ENCODE measurements at places on chromosomes 3 and 15.

DNA sequence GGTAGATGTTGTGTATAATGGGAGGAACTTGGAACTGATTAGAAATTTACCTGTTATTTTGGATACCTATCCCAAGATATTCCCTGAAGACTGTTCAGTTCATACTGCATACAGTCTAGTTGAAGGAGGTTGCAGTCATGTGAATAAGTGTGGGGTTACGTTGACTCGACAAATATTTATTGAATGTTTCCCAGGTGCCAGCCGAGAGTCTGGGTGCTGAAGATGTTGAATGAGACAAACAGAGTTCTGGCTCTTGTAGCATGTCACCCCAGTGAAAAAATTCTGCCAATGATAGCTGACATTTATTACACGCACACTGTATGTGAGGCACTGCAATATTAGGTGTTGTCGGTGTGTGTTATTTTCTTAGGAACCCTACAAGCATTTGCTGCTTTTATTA is 176.0 kb downstream of the KCNMB2 start:
- no peak for DNase-seq

DNA sequence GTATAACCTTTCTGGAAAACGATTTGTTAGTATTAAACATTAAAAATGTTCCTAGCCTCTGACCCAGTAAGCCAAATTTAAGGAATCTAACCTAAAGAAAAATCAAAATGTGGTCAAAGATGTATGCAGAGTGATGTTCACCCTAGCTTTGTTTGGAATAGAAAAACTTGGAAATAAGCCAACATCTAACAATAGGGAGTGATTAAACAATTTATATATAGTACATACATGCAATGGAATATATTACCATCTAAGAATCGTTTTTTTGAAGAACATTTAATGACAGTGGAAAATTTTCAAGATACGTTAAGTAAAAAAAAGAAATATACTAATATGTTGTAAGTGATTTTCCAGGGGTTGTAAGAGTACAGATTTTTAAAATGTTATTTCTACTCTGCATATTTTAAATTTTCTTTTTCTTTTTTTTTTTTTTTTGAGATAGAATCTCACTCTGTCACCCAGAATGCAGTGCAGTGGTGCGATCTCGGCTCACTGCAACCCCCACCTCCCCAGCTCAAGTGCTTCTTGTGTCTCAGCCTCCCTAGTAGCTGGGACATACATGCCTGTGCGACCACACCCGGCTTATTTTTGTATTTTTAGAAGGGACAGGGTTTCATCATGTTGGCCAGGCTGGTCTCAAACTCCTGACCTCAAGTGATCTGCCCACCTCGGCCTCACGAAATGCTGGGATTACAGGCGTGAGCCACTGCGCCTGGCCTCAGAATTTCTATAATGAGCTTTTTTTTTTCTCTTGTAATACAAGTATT is 54.9 kb downstream of the ANP32A start:
- DNase-seq = no peak

- no peak for DNase-seq
Measured at GRCh38 chr3:116150655-116151167, 294.6 kb downstream of the LSAMP start.

DNA sequence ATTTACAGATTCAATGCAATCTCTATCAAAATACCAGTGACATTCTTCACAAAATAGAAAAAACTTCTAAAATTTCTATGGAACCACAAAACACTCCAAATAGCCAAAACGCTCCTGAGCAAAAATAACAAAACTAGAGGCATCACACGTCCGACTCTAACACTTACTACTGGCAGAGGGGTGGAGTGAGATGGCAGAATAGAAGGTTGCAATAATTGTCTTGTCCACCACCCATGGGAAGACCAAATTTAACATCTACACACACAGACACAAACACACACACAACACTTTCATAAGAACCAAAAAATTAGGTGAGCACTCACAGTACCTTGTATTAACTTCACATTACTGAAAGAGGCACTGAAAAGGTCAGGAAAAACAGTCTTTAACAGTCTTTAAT is 21.3 kb upstream of the KPNA4 start:
- no peak for DNase-seq

DNA sequence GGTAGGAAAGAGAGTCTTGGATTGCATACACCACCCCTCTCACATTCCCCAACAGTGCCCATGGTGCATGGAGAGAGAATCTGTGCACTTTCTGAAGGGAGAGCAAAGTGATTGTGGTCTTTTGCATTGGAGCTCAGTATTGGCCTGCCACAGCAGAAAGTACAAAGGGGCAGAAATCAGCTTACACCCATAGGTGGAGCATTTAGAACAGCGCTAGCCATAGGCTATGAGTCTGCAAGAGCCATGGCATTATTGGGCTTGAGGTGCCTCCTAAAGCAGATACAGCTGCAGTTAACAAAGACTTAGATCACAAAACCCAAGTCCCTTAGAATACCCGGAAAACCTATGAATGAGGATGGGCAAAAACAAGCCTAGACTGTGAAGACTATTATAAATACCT is 21.8 kb downstream of the SI start:
- no peak for DNase-seq

DNA sequence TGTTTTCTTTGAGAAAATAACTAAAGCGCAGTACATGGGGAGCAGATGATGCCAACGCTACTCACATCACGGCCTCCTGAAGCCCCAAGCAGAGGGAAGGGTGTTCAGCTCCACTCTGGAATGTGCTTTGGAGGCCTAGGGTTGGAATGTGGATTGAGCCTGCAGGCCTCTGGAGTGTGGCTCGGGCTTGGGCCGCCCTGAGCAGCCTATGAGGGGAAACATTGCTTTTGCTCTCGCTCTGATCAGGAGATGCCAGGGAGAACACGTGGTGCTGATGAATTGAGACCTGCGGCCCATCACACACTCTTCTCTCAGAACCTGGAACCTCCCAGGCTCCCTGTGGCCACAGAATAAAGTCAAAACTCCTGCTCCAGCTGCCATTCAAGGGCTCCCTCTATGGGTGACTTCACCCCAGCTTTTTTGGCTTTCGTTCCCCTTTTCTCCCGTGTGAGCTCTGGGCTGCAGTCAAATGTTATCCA is 23.3 kb downstream of the CCDC13 start:
- DNase-seq = no peak

GRCh38 chr15:27662892-27663291 is 436.2 kb downstream of the OCA2 start:
- DNase-seq = no peak

DNA sequence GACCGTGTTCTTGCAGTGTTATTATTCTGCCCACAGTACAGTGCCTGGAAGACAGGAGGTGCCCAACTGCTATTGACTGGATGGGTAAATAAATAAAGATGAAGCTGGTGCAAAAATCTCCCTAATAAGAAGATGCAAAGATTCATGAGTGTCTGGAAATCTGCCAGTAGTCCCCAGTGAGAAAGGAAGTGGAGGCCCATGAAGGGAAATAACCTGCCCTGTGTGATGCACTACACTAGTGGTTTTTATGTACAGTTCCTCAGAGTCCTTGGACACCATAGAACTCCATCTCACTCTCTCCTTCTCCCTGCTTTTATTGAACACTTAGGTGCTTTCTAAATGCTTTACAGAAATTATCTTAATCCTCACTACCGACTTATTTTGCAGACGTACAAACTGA is 8.3 kb upstream of the SUCLG2 start:
- no peak for DNase-seq

GRCh38 chr15:73395671-73396070 is 26.9 kb upstream of the HCN4 start:
- no peak for DNase-seq

DNA sequence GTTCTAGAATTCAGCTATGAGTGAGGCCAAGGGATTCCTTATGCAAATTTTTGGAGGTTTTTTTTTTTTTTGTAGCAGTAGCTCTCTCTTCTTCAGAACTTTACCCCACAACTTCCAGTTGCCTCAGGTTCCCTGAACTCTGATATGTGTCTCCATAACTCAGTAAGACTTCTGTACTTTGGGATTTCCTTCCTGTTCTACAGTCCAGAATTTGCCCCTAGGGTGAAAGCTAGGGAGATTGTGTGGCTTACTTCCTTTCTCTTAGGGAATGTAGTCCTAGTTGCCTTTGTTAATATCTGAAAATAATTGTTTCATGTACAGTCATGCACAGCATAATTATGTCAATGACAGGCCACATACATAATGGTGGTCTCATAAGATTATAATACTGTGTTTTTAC is 30.8 kb downstream of the LRRC28 start:
- no peak for DNase-seq

DNA sequence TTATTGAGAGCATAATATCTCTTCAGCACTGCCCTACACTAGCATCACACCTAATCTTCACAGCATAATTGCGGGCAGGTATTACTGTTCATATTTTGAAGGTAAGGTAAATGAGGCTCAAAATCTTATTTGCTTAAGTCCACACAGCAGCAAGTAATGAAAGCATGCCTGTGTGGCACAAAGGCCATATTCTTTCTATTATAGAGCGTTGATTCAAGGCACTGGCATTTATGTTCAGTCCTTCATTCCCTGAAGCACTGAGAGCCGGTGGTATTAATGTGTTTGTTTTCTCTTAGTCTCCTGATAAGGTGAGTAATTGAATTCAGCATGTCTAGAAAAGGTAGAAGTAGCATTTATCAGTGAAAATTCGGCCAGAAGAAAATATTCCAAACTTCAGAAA is 231.2 kb downstream of the BBX start:
- no peak for DNase-seq

DNA sequence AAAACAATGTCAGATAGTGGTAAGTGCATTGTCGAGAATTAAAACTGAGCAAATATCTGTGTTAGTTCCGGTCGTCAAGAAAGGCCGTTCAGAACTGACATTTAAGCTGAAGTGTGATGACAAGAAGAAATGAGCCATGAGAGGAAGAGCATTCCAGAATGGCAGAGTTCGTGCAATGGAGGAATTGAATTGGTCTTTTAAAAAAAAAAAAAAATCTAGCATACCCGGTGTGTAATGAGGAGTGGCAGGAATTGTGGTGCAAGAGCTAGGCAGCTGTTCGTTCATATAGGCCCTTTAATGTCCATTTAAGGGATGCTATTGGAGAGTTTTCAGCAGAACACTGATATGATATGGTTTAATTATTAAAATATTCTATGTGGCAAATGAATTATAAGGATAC is 2.6 kb upstream of the GBE1 start:
- no peak for DNase-seq

DNA sequence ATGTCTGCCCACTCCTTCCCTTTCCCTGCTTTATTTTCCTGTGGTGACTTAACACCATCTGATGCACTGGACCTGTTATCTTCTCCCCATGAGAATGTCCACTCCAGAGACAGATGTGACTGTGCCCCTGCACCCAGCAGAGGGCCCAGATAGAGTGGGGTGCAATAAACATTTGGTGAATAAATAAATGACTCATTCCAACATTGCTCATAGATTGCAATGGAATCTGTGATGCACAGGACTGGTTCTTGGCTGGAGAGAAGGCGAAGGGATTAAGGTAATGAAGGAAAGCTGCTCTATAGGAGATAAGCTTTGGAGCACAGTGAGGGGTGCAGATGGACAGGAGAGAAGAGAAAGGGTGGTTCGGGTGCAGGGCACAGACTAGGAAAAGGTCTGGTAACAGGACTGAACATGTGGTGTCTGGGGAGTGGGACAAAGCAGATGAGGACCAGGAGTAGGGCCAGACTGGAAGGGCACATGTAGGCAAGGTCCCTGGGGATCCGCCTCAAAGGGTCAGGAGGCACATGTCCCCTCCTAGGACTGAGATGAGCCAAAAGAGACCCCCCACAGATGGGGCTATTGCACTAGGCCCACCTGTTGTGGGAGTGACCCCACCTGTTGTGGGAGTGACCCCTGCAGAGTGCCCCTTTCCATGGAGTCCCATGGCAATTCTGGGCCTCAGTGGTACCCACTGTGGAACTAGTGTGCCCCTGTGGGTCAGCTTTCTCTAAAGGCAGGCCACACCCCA is 17.5 kb upstream of the POC1A start:
- DNase-seq = no peak

- no peak for DNase-seq
Measured at GRCh38 chr3:10437995-10438901, 67.1 kb downstream of the ATP2B2 start.

- DNase-seq = no peak
Measured at GRCh38 chr15:40929660-40930429, 705 bp downstream of the DLL4 start.

GRCh38 chr15:94312946-94313345 is 81.6 kb downstream of the MCTP2 start:
- no peak for DNase-seq

- DNase-seq = no peak
Measured at GRCh38 chr15:62491642-62492041, 326.6 kb upstream of the C2CD4B start.

DNA sequence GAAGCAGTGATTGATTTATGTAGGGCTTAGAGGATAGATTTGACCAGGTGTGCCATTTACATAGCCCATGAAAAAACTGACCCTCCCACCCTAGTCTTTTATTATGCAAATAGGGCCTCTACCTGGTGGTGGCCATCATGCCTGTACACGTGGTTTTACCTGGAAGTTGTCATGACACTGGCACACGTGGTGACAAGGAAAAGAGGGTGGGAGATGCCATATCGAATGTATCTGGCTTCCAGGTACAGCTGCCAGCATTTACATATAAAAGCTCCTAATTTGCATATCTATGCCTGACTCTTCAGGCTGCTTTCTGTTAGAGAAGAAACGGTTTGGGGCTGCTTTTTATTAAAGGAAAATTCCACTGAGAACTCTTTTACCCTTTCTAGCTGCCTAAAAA is 35.0 kb upstream of the DNAJC13 start:
- no peak for DNase-seq

DNA sequence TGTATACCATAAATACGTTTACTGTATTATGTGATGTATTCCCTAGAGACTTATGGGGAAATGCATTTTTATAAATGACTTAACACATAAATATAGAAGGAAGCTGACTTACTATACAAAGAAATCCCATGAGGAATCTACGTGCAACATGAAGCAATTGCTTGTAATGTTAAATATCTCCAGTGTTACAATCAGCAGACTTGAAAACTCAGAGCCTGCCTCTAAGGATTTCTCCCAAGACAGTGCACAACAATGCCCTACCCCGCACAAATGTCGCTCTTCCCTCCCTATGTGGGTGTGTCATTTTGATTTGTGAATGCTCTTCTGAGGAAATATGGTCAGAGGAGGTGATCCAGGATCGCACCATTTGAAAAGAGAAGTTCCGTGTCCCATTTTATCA is 629.0 kb downstream of the NR2F2 start:
- no peak for DNase-seq

DNA sequence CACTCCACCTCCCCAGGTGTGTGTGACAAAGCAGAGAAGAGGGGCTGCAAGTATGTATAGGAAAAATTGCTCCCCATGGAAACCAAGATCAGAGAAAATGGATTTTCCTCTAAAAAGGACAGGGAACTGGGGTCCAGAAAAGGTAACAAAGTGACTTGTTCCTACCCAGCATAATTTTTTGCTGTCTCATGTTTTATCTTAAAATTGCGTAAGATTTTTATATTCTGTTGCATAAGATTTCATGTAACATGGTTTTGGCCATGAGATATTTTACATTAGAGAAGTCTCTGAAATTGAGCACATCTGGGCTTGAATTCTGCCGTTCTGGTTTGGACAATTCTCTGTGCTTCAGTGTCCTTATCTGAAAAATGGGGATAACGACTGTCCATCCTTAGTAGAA is 335.7 kb upstream of the RORA start:
- DNase-seq = no peak

All from activated T-helper 1 cell treated with Interleukin-2 at 50 U/mL for 16 hours (primary cell).